HepG2 (cell line): ENCODE measurements at places on chromosomes 7 and 10.

- no peak overlapping the region for H3K27ac ChIP-seq
- no peak overlapping the region for H3K4me3 ChIP-seq
- no peaks in the 10 kb centered on the region for H3K4me1 ChIP-seq
Measured at GRCh38 chr7:155427411-155428038, 30.4 kb upstream of the EN2 start.

- no peak for DNase-seq
- H3K36me3 ChIP-seq, result no peaks in the 10 kb centered on the region
- no peak overlapping the region for H3K4me3 ChIP-seq
- no peaks in the 10 kb centered on the region for H3K4me1 ChIP-seq
Measured at GRCh38 chr7:40244226-40244625, 109.4 kb downstream of the SUGCT start.

DNA sequence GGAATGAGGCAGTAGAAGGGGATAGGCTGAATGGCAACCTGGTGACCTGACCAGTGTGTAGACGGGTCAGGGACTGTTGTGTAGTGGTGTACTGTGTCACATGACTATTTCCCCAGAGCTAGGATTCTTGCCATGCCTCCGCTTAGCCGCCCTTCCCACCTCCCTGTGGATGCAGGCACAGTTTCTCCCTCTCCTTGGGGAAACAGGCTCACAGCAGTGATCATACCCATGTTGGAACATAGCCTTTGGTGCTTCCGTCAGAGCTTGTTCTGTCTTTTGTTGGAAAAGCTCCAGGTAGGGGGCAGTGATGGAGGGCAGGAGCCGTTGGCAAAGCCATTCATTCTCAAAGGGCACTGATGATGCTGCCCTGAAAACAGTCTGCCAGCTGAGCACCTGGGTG, 44.3 kb downstream of the OGDH start:
- no peak for DNase-seq
- H3K27ac ChIP-seq, result no peak overlapping the region
- peaks cover 42% of the 10 kb centered on the region; the same call in 2 of the 3 replicates for H3K36me3 ChIP-seq
- H3K4me1 ChIP-seq, result no peaks in the 10 kb centered on the region
- H3K4me3 ChIP-seq, result no peak overlapping the region
- H3K27me3 ChIP-seq, result no peaks in the 10 kb centered on the region

DNA sequence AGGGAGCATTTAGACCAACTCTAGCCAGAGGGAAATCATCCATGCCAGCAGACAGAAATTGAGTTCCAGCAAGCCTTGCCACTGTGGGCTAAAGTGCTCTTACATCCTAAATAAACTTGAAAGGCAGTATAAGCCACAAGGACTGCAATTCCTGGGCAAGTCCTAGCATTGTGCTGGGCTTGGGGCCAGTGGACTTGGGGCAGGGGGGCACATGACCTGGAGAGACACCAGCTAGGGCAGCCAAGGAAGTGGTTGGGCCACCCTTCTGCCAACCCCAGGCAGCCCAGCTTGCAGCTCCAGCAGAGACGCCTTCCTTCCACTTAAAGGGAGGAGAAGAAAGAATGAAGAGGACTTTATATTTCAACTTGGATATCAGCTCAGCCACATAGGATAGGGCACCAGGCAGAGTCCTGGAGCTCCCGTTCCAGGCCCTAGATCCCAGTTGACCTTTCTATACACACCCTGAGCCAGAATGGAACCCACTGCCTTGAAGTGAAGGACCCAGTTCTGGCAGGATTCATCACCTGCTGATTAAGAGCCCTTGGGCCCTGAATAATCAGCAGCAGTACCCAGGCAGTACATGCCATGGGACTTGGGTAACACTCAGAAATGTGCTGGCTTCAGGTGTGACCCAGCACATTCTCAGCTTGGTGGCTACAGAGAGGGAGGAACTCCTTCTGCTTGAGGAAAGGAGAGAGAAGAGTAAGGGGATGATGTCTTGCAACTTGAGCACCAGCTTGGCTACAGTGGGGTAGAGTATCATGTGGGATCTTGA, 153.0 kb downstream of the GNAI1 start:
- no peaks in the 10 kb centered on the region for H3K27me3 ChIP-seq
- H3K36me3 ChIP-seq, result no peaks in the 10 kb centered on the region
- no peak overlapping the region for H3K27ac ChIP-seq
- no peak overlapping the region for H3K4me3 ChIP-seq
- H3K4me1 ChIP-seq, result no peaks in the 10 kb centered on the region

- H3K4me3 ChIP-seq, result no peak overlapping the region
- H3K27me3 ChIP-seq, result no peaks in the 10 kb centered on the region
- no peak overlapping the region for H3K27ac ChIP-seq
- H3K4me1 ChIP-seq, result no peaks in the 10 kb centered on the region
Measured at GRCh38 chr7:20393616-20394015, 62.9 kb downstream of the ITGB8 start.

GRCh38 chr7:127702938-127703337, 50.9 kb downstream of the SND1 start:
- no peaks in the 10 kb centered on the region for H3K27me3 ChIP-seq
- no peak overlapping the region for H3K27ac ChIP-seq
- H3K4me3 ChIP-seq, result no peak overlapping the region
- no peak for DNase-seq
- peaks cover 30% of the 10 kb centered on the region for H3K36me3 ChIP-seq
- no peaks in the 10 kb centered on the region for H3K4me1 ChIP-seq

DNA sequence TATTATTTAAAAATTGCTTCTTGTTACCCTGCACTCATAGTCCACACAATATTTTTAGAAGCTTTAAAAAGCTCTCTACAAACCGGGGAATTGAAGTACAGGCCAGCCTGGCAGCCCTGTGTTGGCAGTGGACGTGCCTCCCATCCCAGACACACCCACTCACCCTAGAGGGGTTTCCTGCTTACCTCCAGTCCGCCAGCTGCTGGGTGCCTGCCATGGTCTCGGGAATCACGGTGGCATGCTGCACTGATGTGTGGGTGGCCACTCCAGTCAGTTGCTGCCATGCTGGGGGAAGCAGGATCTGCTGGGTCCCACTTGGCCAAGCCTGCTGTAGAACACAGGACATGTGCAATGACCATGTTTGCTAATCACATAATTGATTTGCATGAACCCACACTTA, 80.4 kb downstream of the CLEC2L start:
- H3K4me3 ChIP-seq, result no peak overlapping the region
- no peaks in the 10 kb centered on the region for H3K4me1 ChIP-seq
- H3K27me3 ChIP-seq, result no peaks in the 10 kb centered on the region
- peaks cover 22% of the 10 kb centered on the region for H3K36me3 ChIP-seq
- no peak overlapping the region for H3K27ac ChIP-seq

GRCh38 chr7:55343860-55344606, 21.1 kb upstream of the LANCL2 start:
- no peak for DNase-seq
- H3K27me3 ChIP-seq, result 0 out of 3 replicates have a peak, but pooled peaks cover under 1% of the 10 kb centered on the region
- H3K36me3 ChIP-seq, result no peaks in the 10 kb centered on the region
- no peak overlapping the region for H3K27ac ChIP-seq
- H3K4me1 ChIP-seq, result no peaks in the 10 kb centered on the region

- DNase-seq, result no peak
- no peaks in the 10 kb centered on the region for H3K36me3 ChIP-seq
- H3K27ac ChIP-seq, result no peak overlapping the region
- H3K27me3 ChIP-seq, result no peaks in the 10 kb centered on the region
- H3K4me1 ChIP-seq, result no peaks in the 10 kb centered on the region
Measured at GRCh38 chr7:39509436-39509835, 56.8 kb upstream of the YAE1 start.

- H3K4me3 ChIP-seq, result no peak overlapping the region
- no peak overlapping the region for H3K27ac ChIP-seq
- H3K27me3 ChIP-seq, result peaks cover 3% of the 10 kb centered on the region; the same call in 1 of the 2 replicates
- H3K4me1 ChIP-seq, result peaks cover 64% of the 10 kb centered on the region
- no peak for DNase-seq
- H3K36me3 ChIP-seq, result no peaks in the 10 kb centered on the region
Measured at GRCh38 chr10:71755179-71755879, 18.0 kb downstream of the VSIR start.

GRCh38 chr7:137592232-137592896, 248.8 kb upstream of the PTN start:
- H3K36me3 ChIP-seq, result no peaks in the 10 kb centered on the region
- H3K4me3 ChIP-seq, result no peak overlapping the region
- peak; percentile 46 for DNase-seq
- H3K4me1 ChIP-seq, result no peaks in the 10 kb centered on the region; the same call in 1 of the 2 replicates
- H3K27ac ChIP-seq, result no peak overlapping the region

- H3K36me3 ChIP-seq, result no peaks in the 10 kb centered on the region
- H3K4me3 ChIP-seq, result no peak overlapping the region
- H3K4me1 ChIP-seq, result peaks cover 14% of the 10 kb centered on the region
- H3K27me3 ChIP-seq, result peaks cover 29% of the 10 kb centered on the region; the same call in 2 of the 3 replicates
Measured at GRCh38 chr7:112511451-112512202, 30.8 kb downstream of the LSMEM1 start.

DNA sequence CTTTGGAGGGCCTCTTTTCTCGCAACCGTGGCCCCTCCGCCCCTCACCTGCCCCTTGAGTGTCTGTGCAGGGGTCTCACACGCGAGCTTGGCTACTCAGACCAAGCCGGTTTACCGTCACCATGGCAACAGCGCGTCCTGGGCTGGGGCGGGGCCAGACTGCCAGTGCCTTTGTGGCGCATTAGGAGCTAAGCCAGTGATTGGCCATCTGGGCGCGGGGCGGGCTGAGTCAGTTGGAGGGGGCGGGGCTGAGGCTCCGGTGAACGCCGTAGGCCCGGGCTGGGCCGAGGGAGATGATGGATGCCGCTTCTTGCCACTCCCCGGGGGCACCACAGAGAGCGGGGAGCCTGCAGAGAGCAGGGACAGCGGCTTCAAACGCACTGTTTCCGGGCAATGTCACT, 48.7 kb upstream of the FXYD4 start:
- peaks cover 19% of the 10 kb centered on the region for H3K4me1 ChIP-seq
- DNase-seq, result no peak
- no peaks in the 10 kb centered on the region for H3K36me3 ChIP-seq
- H3K27me3 ChIP-seq, result no peaks in the 10 kb centered on the region
- H3K4me3 ChIP-seq, result no peak overlapping the region
- no peak overlapping the region for H3K27ac ChIP-seq

DNA sequence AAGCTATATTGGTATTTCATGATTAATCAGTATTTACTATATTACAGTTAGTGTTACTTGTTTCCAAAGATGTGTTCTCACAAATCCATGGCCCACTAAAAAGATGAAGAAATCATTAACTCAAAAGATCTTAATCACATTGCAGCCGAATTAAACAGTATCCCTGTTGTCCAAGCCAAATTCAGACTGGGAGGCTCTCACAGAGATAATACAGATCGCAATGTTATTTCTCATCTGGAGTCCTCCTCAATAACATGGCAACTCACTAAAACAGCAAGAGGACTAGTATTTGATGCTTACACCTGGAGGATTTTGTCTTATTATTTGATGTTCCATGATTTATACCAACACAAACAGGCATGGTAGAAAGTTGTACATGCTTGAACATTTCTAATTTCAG, 23.4 kb downstream of the CYP51A1 start:
- DNase-seq, result no peak
- H3K4me1 ChIP-seq, result no peaks in the 10 kb centered on the region
- no peaks in the 10 kb centered on the region for H3K27me3 ChIP-seq
- peaks cover 26% of the 10 kb centered on the region for H3K36me3 ChIP-seq
- no peak overlapping the region for H3K4me3 ChIP-seq
- no peak overlapping the region for H3K27ac ChIP-seq

- H3K4me1 ChIP-seq, result no peaks in the 10 kb centered on the region
- DNase-seq, result no peak
- 0 out of 3 replicates have a peak, but pooled peaks cover 3% of the 10 kb centered on the region for H3K27me3 ChIP-seq
- no peaks in the 10 kb centered on the region for H3K36me3 ChIP-seq
Measured at GRCh38 chr10:96272316-96273280, 1.2 kb upstream of the BLNK start.

DNA sequence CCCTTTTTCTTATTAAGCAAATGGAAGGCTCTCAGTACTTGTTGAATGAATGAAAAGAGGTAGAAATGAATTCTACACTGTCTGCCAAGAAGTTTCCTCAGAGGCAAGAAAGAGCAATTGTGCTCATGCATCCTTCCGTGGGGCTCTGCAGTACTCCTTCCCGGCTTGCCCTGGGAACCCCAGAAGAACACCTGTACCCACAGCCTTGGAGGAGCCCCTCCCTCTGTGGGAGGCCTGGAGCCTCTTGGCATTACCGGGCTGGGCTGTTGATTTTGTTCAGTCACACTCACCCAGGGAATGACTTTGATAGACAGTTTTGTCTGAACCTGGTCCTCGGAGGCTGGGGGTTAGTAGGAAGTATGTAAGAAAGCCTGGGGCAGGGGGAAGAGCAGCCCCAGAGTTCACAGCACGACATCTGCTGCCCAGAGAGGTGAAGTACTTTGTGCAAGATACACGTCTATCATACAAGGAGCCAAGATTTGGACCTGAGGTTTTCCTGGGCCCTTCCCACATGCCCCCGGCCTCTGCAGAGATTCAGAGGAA, 134.8 kb upstream of the GDF10 start:
- no peak for DNase-seq
- no peak overlapping the region for H3K4me3 ChIP-seq
- peaks cover 10% of the 10 kb centered on the region; the same call in 2 of the 3 replicates for H3K27me3 ChIP-seq
- no peak overlapping the region for H3K27ac ChIP-seq
- no peaks in the 10 kb centered on the region for H3K36me3 ChIP-seq
- no peaks in the 10 kb centered on the region for H3K4me1 ChIP-seq

DNA sequence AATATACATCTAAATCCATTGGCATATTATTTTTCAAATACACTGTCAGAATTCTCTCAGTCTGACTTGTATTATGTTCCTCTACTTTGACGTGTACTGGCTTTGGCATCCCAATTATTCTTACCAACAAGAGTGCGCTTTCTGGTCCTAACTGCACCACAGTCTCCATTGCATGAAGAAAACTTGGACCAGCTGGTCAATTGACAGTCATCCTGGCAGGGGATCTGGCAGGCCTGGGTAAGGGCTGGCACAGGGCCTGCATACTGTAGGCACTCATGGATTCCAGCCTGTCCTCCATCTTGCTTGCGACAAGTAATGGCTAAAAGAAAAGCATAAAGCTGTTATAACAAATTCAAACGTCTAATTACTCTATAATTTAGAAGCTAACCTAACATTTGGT, 384.9 kb downstream of the THSD7A start:
- no peaks in the 10 kb centered on the region for H3K4me1 ChIP-seq
- H3K27ac ChIP-seq, result no peak overlapping the region

DNA sequence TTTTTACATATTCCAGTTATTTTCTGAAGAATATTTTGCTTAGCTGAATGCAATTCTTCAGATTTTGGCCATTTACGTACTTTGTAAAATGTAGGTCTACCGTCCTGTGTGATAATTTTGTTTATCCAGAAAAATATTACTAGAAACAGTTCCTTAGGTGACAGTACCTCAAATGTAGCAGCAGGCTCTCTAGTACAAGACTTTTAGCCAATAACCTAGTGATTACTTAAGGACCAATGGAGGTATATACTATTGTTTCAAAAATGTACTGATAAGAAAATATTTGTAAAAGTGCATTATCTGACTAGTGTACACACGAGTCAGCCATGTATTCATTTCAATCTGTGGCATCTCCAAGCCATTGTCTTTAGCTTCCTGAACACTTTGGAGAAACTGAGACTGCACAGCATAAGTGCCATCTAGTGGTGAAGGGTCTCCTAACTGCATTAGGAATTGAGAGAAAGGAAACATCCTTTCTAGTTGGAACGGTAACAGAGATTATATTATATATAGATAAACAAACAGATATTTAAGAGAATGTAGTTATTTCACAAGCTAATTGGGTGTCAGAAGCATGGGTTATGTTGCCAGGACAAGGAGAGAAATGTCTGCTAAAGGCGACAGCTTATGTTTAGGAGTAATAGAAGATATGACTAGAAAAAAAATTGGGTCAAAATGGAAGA, 23.7 kb downstream of the RTKN2 start:
- peaks cover 12% of the 10 kb centered on the region for H3K4me1 ChIP-seq
- no peak overlapping the region for H3K27ac ChIP-seq
- no peaks in the 10 kb centered on the region for H3K36me3 ChIP-seq
- H3K27me3 ChIP-seq, result no peaks in the 10 kb centered on the region
- H3K4me3 ChIP-seq, result no peak overlapping the region
